PC-3 (cell line): ENCODE measurements at places on chromosomes 1 and 21.

GRCh38 chr1:91929250-91929649 lies 20.0 kb upstream of the BRDT start:
- DNase-seq = no peak

GRCh38 chr1:27566462-27567145 lies 37.3 kb downstream of the AHDC1 start:
- no peak for DNase-seq

DNA sequence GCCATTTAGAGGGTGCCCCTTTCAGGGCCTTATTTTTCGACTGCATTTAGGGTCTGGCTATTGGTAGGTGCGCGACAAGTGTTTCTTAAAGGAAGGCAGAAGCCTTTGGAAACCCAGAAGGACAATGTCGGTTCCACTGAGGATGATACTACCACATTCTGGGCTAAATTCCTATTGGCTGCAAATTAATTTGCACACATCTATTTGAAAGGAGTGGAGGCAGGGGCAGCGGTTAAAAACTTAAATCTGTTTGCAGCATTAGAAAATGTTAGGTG lies 1.1 kb downstream of the PATJ start:
- no peak for DNase-seq

- DNase-seq = peak; percentile 78
Measured at GRCh38 chr1:179883745-179884138, 1.7 kb downstream of the TOR1AIP1 start.

DNA sequence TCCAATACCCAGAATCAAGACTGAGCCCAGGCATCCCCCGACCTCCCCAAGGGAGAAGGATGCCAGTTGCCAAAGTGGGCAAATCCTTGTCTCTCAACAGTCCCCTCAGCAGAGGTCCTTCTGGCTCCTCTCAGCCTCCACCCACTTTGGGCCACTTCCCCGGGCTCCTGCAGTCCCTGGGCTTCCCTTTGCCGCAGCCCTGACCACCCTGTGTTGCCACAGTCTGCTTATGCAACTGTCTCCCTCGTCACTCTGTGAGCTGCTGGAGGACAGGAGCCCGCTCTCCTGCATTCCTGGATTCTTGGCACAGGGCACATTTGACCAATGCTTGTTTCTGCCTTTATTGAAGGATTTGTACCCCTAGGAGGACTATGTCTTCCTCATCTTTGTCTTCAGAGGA lies 2.9 kb upstream of the LRP8 start:
- no peak for DNase-seq

DNA sequence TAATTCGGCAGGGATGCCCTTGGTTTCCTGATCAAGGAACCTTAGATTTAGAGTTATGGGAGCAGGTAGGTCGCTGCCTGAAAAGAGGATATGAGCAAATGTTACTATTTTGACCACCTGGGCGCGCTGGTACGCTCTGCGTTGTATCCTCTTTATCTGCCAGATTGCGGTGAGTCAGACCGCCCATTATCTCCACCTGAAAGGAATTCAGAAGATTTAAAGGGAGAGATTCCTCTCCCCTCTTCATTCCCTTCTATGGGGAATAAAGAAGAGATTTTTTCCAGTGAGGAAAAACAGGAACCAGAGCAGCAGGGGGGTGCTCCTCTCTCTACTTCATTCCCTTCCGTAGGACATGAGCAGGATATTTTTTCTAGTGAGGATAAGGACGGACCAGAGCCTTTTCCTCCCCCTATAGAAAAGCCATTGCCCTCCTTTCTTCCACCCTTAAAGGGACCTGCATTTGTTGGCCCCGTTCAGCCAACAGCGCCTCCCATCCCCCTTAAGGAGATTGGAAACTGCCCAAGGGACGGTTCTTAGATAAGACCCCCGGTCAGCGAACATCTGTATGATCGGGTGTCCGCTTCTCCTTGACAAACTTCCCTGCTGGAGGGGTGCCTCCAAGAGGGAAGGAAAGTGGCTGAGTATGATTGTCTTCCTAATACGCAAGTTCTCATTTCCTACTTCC lies 34.1 kb downstream of the CLCA1 start:
- peak; percentile 80 for DNase-seq

GRCh38 chr1:170729225-170730002 lies 65.5 kb downstream of the PRRX1 start:
- peak; percentile 14 for DNase-seq

DNA sequence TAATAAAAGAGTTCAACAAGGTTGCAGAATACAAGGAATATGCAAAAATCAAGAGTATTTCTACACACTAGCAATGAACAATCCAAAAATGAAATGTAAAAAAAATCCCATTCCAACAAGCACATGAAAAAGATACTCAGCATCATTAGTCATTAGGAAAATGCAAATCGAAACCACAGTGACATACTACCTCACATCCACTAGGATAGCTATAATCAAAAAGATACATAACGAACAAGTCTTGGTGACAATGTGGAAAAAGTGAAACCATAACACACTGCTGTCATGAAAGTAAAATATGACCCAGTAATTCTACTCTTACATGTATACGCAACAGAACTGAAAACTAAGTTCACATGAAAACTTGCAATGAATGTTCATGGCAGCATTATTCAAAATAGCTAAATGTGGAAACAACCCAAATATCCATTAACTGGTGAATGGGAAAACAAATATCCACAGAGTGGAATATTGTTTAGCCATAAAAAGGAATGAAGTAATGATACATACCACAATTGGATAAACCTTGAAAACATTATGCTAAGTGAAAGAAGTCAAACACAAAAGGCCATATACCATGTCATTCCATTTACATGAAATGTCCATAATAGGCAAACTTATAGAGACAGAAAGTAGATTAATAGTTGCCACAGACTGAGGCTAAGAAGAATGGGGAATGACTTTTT lies 34.3 kb downstream of the PIK3R3 start:
- DNase-seq = no peak

DNA sequence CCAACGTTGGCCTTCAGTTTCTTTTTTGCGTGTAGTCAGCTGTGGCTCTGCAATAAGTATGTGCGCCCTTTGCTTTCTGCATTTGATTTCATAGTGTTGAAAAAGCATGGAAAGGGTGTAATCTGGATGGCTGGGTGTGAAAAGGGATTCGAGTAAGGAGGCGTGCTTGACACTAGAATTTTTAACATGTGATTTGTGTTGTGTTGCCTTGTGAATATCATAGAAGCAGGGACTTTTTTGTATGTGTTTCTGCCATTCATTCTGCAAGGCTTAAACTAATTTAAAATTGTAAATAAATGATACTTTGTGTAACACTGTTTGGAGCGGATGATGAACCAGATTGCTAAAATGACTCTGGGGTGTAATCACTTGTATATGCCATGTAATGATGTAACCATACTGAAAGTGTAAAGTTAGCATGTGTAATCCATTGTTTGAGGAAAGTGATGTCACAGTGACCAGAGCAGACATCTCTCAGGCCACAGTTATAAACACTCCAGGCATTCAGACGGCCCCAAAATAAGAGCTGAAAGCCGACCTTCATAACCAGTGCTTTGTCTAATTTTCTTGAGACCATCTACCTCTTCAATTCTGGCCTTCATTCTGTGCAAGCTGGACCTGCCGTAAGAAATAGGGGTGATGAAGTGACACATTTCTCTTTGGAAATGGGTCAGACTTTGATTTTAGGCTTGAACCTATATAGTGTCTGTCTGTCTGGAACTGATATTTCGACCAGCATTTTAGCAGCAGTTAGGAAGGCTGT lies 618 bp downstream of the SH3BGR start:
- DNase-seq = no peak

- peak; percentile 53 for DNase-seq
Measured at GRCh38 chr1:116329524-116330341, 43.3 kb upstream of the ATP1A1 start.

GRCh38 chr1:31830511-31830910 lies 14.7 kb upstream of the SPOCD1 start:
- DNase-seq = no peak

DNA sequence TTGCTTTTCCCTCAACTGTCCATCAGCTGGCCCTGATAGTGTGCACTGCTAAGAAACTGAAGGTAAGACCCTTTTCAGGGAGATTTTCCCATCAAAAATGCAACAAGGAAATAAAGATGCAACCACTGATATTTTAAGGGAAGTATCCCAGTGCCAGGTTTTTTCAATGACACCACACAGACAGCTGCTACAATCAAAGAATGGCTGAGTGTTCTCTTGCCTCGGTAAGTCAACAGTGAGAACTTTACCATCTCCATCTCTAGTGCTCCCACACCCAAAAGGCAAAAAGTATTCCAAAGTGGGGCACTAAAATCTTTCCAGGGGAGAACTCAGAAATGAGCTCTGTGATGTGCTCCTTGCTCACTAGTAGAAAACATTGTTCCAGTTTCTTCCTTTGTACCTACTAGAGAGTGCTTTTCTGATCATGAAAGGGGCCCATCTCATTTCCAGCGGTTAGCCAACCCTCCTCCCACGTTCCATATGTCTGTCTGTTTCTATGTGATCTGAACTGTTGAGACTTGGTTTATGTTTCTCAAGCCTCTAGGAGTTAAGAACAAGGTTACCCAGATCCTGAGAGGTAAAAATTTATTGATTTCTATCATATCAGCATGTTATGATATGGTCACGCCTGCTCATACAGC lies 67.6 kb upstream of the NEK2 start:
- no peak for DNase-seq

GRCh38 chr1:44275991-44276405 lies 62.7 kb downstream of the DMAP1 start:
- no peak for DNase-seq

GRCh38 chr1:14928412-14928811 lies 225.1 kb upstream of the TMEM51 start:
- no peak for DNase-seq

GRCh38 chr1:238177960-238178645 lies 287.4 kb upstream of the ZP4 start:
- DNase-seq = no peak

- DNase-seq = no peak
Measured at GRCh38 chr1:913491-914130, 10.1 kb upstream of the SAMD11 start.
